Neural progenitor cell (in vitro differentiated cells): ENCODE measurements at places on chromosomes 4 and X. TPM values are rescaled to one million over a fixed set of nuclear protein-coding genes. Genes with fewer than 3 reads are reported as not detected.

POLN gene
- 1.5 and 1.7 TPM in 2 replicates for total RNA-seq

TMPRSS11D gene
- not detected in 2 replicates for total RNA-seq

TRIM61 gene
- not detected in 2 replicates for total RNA-seq

TLR10 gene
- not detected in 2 replicates for total RNA-seq

DNA sequence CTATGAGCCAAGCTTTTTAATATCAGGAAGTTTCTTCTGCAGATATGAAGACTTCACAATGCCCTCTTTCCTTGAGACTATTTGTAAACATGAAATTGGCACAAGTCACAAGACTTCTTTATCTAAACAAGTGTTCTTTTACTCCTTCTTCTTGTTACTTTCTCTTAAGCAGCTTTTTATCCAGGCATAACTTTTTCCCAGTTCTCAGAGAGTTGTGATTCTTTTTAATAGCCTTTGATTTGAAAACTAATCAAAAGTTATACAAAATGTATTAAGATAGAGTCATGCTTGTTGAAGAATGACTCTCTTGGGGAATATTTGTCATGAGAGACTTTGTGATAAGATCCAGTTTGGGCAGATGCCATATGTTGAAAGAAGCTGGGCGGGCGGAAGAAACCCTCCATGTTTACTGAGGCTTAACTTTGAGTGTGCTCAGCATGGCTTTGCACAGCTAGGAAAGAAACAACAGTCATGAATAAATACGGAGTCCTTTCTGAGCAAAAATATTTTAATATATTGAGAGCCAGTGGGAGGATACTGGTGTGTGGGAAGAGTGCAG is 39.3 kb downstream of the SYTL5 start:
- no peaks in the 10 kb centered on the region for H3K4me1 ChIP-seq
- H3K4me3 ChIP-seq, result no peak overlapping the region
- H3K36me3 ChIP-seq, result no peaks in the 10 kb centered on the region
- H3K27me3 ChIP-seq, result no peaks in the 10 kb centered on the region
- DNase-seq, result no peak
- H3K27ac ChIP-seq, result no peak overlapping the region

NOX1 gene
- total RNA-seq, result not detected in 2 replicates

- no peak overlapping the region for H3K4me3 ChIP-seq
- no peak overlapping the region for H3K27ac ChIP-seq
- DNase-seq, result no peak
- no peaks in the 10 kb centered on the region for H3K4me1 ChIP-seq
Observed at GRCh38 chr4:121377076-121377475, 3.7 kb downstream of the QRFPR start.

DNA sequence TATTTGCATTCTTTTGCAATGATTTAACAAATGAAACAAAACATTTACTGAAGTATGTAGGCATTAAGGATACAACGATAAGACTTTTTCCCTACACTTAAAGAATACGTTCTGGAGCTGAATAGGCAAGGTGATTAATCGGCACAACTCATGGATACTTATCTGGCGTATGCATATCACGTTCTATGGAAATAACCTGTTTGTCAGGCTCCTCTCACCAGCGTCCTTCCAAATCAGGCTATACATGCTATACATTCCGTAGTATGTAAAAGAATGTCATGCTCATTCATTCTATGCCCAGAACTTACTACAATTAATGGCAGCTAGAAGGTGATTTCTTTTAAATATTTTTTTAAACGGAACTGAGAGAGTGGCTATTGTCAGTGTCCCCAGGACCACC is 25.6 kb upstream of the TCEANC start:
- H3K4me1 ChIP-seq, result no peaks in the 10 kb centered on the region
- no peaks in the 10 kb centered on the region for H3K36me3 ChIP-seq
- DNase-seq, result no peak
- H3K27ac ChIP-seq, result no peak overlapping the region
- no peaks in the 10 kb centered on the region for H3K27me3 ChIP-seq

DNA sequence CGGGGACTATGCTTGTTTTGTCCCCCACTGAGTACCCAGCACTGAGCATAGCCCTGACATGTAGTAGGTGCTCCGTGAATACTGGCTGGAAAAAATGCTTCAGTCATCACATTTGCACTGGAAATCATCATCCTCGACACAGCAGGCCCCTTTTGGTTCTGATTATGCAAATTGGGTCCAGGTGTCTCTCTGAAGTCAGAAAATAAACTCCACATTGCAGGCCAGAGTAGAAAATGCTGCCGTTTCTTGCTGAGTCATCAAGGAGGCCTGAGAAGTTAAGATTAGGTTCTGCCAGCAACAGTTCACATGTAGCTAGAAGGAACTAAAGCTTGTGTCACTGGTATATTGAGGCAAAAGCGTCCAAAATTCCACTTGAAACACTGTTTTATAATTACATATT is 15.0 kb upstream of the STK32B start:
- no peak overlapping the region for H3K4me3 ChIP-seq
- no peak for DNase-seq
- H3K36me3 ChIP-seq, result no peaks in the 10 kb centered on the region
- H3K27ac ChIP-seq, result no peak overlapping the region
- H3K4me1 ChIP-seq, result no peaks in the 10 kb centered on the region
- H3K27me3 ChIP-seq, result no peaks in the 10 kb centered on the region

- no peaks in the 10 kb centered on the region for H3K27me3 ChIP-seq
- no peaks in the 10 kb centered on the region for H3K36me3 ChIP-seq
- H3K27ac ChIP-seq, result no peak overlapping the region
- H3K4me1 ChIP-seq, result no peaks in the 10 kb centered on the region
Observed at GRCh38 chr4:185685804-185686203, 126.2 kb downstream of the SORBS2 start.

GRCh38 chrX:130125091-130125874 is 15.0 kb upstream of the ELF4 start:
- H3K36me3 ChIP-seq, result no peaks in the 10 kb centered on the region
- peaks cover 12% of the 10 kb centered on the region for H3K27me3 ChIP-seq
- H3K4me3 ChIP-seq, result no peak overlapping the region
- H3K27ac ChIP-seq, result no peak overlapping the region
- no peak for DNase-seq
- no peaks in the 10 kb centered on the region for H3K4me1 ChIP-seq

GRSF1 gene
- 87.4 and 136 TPM in 2 replicates for total RNA-seq

DNA sequence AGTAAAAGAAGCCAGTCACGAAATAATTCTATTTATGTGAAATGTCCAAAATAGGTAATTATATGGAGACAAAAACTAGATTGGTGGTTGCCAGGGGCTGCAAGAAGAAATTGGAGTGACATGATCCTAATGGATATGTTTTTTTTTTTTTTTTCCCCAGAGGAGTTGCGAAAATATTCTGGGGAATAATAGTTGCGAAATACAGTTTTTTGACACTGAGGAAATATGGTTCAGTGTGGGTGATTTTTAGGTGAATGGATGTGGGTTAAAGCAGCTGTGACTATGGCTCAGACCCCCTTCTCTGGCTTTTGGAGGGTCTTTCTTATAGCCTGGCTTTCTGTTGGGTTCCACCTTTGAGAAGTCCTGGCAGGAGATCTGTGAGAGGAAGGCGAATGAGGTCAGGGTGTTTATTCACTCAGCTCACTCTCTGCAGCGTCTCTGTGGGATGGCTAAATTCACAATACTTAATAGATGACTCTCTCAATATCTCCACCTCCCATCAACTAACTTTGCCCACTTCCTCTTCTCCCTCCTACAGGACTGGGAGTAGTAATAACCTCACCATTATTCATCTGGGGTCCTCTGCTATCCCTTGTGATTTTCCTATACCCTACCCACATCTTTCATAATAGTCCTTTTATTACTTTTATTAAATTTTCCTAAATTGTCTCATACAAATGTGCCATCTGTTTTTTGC is 15.3 kb upstream of the RAB9B start:
- H3K27me3 ChIP-seq, result no peaks in the 10 kb centered on the region
- no peak overlapping the region for H3K4me3 ChIP-seq
- DNase-seq, result no peak
- no peaks in the 10 kb centered on the region for H3K36me3 ChIP-seq
- no peaks in the 10 kb centered on the region for H3K4me1 ChIP-seq
- H3K27ac ChIP-seq, result no peak overlapping the region

DNA sequence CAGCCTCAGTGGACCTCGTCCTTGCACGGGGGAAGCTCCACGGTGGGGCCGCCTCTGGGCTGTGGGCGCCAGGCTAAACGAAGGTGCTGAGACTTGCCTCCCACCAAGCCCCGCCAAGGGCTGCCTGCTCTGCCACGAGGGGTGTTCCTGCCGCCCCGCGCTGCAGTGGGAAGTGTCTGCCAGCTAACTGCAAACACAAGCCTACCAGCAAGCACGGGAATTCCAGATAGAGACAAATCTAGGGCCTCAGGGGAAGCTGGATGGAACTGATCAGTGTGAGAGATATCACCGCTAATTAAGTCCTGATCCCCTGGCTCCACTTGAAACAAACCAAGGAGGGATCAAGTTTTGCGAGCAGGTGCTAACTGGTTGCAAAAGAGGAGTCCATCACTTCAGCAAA is 181.6 kb upstream of the LEF1 start:
- H3K4me3 ChIP-seq, result no peak overlapping the region
- peak; percentile 44 for DNase-seq
- H3K27me3 ChIP-seq, result no peaks in the 10 kb centered on the region
- no peaks in the 10 kb centered on the region for H3K36me3 ChIP-seq

- no peak overlapping the region for H3K27ac ChIP-seq
- no peaks in the 10 kb centered on the region for H3K27me3 ChIP-seq
- H3K36me3 ChIP-seq, result no peaks in the 10 kb centered on the region
- no peak overlapping the region for H3K4me3 ChIP-seq
- DNase-seq, result no peak
Observed at GRCh38 chrX:38798956-38799355, 2.3 kb upstream of the MID1IP1 start.

- no peaks in the 10 kb centered on the region for H3K36me3 ChIP-seq
- H3K27me3 ChIP-seq, result no peaks in the 10 kb centered on the region
- no peak overlapping the region for H3K4me3 ChIP-seq
- no peak for DNase-seq
- peaks cover 45% of the 10 kb centered on the region for H3K4me1 ChIP-seq
Observed at GRCh38 chrX:39519566-39520301, 578.0 kb downstream of the BCOR start.

DNA sequence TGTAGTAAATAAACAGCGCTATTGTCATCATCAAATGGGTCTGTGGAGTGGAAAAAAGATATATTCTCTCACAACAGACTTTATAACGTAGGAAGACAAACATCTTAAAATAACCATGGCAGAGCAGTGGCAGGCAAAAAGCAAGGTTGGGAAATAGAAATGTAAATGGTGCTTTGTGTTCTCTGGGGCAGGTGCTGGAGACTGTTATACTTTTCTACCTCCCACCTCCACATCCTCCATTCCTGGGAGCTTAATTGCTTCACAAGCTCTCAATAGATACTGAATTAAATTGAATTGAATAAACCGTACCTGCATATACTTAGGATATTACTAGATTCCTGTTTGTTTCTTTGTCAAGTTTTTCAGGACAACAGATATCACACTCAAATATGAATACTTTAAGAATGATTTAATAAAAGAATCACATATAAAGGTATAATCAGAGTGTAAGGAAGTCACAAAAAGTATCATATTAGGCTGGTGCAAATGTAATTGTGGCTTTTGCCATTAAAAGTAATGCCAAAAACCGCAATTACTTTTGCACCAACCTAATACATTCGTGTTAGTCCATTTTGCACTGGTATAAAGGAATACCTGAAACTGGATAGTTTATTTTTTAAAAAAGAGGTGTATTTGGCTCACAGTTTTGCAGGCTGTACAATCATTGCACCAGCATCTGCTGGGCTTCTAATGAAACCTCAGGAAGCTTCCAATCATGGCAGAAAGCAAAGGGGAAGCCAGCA is 367.3 kb downstream of the GRIA2 start:
- DNase-seq, result no peak
- no peaks in the 10 kb centered on the region for H3K36me3 ChIP-seq
- no peaks in the 10 kb centered on the region for H3K4me1 ChIP-seq
- no peaks in the 10 kb centered on the region for H3K27me3 ChIP-seq

DNA sequence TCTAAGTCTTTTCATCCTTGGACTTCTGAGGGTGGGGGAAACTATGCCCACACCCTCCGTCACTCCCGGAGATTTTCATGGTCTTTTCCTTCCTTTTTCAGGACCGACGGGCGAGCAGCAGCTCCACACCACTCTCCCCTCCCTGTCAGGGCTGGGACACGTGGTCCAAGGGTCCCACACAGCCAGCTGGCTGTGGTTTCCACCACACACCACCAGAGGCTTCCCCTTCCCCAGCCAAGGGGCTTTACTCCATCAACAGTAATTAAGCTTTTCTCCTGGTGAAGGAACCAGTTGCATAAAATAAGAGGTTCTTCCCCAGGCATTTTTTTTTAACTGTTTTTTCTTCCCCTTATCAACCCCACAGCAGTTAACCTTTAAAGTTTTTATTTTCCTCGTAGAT is 453.9 kb downstream of the GPAT3 start:
- no peak for DNase-seq
- H3K36me3 ChIP-seq, result no peaks in the 10 kb centered on the region
- no peaks in the 10 kb centered on the region for H3K4me1 ChIP-seq

LRBA gene
- total RNA-seq, result 94.3 and 111 TPM in 2 replicates

- H3K27ac ChIP-seq, result no peak overlapping the region
- DNase-seq, result no peak
- H3K4me1 ChIP-seq, result no peaks in the 10 kb centered on the region
- H3K4me3 ChIP-seq, result no peak overlapping the region
Observed at GRCh38 chr4:19803406-19803805, 448.3 kb upstream of the SLIT2 start.

S100P gene
- not detected in 2 replicates for total RNA-seq
